ENCODE measurements at places on chromosomes 1 and 21.

- no peak for DNase-seq
Measured at GRCh38 chr1:18463984-18464664, 16.6 kb upstream of the KLHDC7A start.

DNA sequence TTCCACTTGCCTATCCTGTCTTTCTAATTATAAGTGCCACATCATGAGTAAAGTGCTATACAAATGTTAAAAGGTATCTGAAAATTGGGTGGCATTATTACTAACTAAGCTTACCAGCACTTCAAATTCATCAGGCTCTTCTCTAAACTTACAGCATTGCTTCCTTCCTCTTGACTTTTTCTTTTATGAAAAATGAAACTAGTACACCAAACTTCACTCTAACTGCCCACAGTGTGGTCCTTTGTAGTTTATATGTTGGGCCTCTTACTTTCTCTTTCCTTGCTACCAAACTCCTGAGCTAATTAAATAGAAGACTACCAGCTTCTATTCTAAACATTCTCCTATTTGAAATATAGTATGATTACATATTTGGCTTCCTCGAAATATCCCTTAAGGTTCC lies 81.8 kb downstream of the NOTCH2 start:
- no peak for DNase-seq

GRCh38 chr1:169474302-169474995 lies 11.3 kb downstream of the SLC19A2 start:
- no peak for DNase-seq

DNA sequence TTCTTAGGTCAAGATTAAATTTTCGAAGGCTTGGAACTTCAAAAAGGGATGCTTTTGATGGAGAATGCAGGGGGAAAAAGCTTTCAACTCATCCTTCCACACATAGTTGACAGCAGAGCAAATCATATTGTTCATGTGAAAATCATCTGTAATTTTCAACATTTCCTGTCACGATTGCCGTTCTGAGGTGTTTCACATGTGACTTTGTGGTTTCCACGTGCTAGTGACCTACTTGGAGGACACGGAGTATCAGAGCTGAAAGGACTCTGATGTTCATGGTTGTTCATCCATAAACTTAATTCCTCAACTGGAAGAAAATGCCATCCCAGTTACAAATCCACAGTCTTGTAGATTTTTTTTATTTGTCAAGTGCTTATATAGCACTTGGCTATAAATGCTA lies 79.1 kb downstream of the ZP4 start:
- no peak for DNase-seq

DNA sequence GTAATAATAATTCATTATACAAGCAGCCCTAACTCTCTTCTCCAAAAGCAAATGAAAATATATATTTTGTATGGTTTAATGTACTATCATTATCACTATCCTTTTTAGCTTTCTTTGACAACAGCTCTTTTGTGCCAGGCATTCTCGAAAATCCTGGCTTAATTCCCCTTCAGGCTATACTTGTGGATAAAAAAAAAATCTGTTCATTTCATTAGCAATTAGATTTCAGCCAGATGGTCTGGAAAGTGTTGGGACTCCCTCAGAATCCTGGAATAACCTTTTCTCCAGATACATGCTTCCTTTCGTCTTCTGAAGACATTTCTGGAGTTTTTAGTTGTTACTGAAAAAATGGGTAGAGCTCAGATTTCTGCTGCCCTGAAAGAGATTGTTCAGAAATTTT lies 83.4 kb upstream of the PLPPR4 start:
- DNase-seq, result no peak

DNA sequence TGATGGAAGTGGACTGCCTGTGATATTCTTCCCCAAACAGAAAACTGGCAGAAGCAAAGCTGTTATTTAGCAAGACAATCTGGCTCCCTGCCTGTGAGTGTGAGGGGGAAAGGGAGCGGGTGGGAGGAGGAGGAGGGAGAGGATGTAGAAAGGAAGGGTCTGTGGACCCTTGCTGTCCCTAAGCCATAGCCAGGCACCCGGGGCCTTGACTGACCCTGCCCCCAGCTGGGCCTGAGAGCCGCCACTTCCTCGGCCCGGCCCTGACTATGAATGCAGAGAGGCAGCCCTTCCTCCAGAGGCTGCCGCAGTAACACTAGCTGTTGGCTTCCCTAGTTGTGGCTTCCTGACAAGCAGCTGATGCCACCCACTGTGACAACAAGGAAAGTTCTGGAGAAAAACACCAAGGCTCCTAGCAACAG lies 13.9 kb downstream of the PLA2G2F start:
- peak; percentile 25 for DNase-seq
